ENCODE measurements at places on chromosomes 2 and 18.

DNA sequence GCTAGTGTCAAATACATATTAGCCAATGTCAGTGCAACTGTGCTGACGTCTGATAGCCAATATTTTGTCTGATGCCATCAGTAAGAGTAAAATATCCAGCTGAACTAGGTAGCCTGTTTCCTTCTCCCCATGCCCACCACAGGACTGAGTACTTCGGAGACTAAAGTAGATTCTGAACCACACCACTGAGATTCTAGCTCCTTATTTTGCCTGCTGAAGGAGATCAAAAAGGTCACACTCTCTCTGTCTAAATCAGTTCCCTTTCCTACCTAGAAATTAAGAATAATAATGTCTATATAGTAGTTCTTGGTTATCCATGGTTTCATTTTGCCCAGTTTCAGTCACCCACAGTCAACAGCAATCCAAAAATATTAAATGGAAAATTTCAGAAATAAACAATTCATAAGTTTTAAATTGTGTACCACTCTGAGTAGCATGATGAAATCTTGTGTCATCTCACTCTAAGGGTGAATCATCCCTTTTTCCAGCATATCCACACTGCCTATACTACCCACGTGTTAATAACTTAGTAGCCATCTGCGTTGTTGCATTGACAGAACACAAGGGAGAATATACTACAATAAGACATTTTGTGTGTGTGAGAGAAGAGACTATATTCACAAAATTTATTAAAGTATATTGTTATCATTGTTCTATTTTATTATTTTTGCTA lies 1043.3 kb upstream of the PIK3C3 start:
- DNase-seq, result no peak

GRCh38 chr2:213420828-213421385 lies 136.6 kb downstream of the SPAG16 start:
- DNase-seq, result no peak

DNA sequence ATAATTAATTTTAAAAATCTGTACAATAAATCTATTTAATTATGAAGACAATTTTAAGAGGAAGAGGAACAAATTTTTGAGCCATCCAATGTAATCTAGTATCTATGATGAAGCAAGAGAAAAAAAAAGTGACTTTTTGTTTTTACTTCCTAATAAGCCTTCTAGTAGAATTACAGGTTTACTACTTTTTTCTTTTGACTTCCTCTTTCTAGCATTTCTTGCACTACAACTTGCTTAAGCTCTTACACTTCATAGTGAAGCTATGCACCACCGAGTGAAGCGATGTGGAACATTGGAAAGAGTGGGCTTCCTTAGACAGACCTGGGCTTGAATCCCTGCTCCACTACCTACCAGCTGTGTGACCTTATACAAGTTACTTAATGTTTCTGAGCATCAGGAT lies 2.1 kb downstream of the SERPINB2 start:
- DNase-seq, result no peak

GRCh38 chr2:232647261-232647660 lies 13.9 kb downstream of the EFHD1 start:
- DNase-seq, result no peak

GRCh38 chr18:62106271-62106670 lies 80.6 kb downstream of the PIGN start:
- no peak for DNase-seq

DNA sequence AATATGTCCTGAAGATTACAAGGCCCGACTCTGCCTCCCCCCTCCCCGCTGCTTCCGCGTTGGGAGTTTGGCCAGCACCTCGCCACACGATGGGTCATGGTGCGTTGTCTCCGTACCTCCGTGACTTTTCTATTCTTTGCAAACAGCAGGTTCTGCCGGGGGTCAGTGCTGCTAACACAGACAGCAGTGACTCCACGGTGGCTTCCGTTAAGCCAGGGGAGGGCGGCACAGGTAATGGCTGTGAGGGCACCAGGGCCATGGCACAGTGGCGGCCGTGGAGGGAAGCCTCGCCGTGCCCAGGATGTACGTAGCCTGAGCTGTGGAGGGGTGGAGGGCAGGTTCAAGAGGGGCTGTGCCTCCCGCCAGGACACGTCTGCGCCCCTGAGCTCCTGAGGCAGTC lies 115.5 kb downstream of the NFATC1 start:
- no peak for DNase-seq

DNA sequence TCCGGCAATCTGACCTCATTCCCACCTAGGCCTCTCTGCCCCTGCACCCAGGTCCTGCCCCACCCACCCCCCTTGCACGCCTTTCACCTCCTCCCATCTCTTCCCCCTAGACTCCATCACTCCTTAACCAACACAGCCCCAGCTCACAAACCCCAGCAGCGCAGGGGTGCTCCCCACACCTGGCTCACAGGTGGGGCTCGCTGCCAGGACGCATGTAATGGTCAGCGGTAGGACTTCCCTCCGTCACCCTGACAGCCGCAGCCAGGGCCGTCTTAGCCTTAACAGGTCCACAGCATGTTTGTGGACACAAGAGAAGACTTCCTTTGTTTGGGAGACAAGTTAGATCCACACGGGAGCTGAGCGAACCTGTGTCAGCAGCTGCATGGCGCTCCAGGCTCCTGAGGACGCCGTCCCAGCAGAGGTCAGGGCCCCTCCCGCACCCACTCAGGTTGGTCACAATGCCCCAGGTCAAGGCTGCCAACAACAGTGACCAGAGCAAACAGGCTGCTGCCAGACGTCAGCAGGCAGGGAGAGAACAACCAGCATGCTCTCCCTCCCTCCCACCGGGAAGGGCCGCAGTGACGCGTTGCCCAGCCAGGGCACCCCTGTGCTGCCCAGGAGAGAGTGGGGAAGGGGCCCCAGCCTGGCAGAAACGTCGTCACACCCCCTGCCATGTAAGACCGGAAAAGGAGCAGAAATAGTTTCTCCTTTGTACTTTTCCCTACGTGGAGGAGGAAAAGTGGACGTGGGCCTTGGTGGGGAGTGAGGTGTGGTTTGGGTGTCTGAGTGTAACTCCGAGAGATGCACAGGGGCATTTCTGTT lies 68.0 kb downstream of the PXDN start:
- no peak for DNase-seq

GRCh38 chr2:69641887-69642708 lies 1.4 kb downstream of the AAK1 start:
- DNase-seq, result no peak

- DNase-seq, result no peak
These were observed 57.4 kb downstream of the STK39 start for GRCh38 chr2:168189835-168190569.

- no peak for DNase-seq
These were observed 448.1 kb downstream of the DCDC2C start for GRCh38 chr2:4151521-4151920.

DNA sequence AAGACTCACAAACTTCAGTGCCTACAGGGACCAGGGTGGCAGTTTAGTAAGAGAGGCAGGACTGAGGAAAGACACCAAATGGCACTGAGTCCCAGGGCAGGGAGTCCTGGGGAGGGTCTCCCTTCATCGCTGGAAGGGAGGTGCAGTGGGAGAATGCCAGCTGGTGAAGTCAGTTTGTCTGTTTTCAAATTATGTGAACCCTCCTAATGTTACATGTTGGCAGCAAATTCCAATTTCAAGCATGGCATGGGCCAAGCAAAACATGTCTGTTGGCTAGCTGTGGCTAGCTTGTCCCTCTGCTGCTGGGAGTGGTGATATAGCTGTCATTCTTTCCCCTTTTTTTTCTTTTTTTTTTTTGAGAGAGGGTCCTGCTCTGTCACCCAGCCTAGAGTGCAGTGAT lies 55.9 kb upstream of the HAAO start:
- DNase-seq, result no peak

- DNase-seq, result peak; percentile 52
These were observed 15.5 kb upstream of the RAB10 start for GRCh38 chr2:26018184-26019055.

GRCh38 chr2:55231546-55232083 lies 478 bp downstream of the CLHC1 start:
- no peak for DNase-seq

- no peak for DNase-seq
These were observed 2158.6 kb upstream of the PIK3C3 start for GRCh38 chr18:39796393-39796792.

DNA sequence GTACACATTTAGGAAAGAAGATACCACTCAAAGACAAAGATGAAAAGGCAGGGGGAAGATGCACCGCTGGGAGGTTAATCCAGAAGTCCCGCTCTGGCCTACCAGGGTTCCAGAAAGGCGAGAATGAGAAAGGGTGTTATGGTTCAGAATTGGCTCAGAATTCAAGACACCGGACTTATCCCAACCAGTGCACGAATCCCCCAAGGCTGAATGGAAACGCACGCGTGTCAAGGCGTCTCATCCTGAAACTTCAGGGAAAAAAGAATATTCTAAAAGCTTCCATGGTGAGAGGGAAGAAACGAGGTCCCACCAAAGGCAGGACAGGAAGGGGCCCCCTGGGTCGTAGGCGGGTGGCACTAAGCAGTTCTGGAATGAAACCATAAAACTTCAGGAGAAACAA lies 71.9 kb downstream of the SLC66A2 start:
- DNase-seq, result no peak

DNA sequence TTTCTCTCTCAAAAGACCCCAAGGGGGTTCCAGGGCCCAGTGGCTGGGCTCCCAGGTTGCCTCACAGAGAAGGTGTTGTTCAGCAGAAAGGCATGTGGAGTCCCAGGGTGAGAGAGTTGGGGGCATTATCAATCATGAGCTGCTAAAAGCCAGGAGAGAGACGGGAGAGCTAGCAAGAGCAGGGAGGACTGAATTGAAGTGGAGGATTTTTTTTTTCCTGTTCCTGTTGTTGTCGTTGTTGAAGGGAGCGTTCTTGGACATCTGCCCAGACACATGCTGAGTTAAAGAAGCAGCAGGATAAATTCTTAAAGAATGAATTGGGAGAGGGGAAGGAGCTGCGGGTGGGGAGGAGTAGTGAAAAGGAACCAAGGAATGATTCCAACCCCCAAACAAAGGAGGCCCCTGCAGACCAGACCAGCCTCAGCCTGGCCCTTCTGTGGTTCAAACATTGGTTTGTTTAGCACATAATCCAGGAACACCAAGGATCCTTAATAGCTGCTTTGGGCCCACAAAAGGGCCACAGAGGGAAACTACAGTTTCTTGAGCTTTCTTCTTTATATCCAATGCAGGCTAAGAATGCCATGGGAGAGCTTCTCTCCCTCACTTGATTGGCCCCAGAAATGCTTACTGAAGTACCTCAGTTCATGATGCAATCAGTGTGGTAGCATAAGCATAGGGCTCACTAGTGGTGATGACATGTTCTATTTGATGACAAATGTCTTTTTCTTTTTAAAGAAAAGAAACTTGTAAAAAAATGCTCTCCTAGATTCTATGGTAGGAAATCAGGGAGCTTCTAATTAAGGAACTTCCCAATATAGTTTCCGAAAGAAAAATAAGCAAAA lies 146.0 kb downstream of the SETBP1 start:
- no peak for DNase-seq

GRCh38 chr2:240200230-240201051 lies 60.0 kb upstream of the OTOS start:
- no peak for DNase-seq

DNA sequence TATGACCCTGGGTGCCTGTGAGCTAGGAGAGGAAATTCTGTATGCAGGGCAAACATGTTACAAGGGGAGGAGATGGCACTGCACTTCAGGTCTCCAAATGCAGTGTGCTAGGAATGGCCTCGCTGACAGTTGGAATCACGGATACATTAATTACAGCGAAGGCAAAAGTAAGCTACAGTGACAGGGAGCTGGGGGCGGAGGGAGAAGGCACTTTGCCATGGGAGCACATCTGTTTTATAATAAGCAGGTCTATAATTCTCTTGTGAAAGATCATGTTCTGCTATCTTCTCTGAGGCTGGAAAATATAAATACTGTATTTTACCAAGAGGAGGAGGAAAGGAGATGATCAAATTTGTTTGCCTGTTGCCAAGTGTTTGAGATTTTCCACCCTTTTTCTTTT lies 56.3 kb upstream of the FZD5 start:
- no peak for DNase-seq

DNA sequence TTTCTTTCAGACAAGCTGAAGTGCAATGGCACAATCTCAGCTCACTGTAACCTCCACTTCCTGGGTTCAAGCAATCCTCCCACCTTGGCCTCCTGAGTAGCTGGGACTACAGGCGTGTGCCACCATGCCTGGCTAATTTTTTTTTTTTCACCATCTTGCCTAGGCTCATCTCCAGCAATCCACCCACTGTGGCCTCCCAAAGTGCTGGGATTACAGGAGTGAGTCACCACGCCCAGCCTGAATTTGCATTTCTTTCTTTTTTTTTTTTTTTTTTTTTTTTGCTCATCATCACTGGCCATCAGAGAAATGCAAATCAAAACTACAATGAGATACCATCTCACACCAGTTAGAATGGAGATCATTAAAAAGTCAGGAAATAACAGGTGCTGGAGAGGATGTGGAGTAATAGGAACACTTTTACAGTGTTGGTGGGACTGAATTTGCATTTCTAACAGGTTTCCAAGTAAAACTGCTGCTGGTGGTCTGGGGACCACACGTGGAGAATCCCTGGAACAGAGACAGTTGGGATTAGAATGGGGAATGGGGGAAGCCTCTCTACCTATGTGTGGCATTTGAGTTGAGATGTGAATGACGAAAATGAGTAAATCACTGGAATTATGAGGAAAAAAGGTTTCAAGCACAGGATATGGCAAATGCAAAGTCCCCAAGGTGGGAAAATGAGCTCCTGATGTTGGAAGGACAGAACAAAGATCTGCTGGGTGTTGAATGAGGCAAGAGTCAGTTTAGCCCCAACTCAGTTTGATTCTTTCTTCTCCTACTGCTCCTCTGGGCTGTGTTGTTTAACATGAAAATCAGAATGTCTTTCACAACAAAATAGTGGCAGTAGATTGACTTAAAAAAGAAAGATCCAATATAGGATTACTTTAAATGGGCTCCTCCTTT lies 88.8 kb upstream of the MAP4K4 start:
- no peak for DNase-seq

GRCh38 chr2:119531292-119531691 lies 7.0 kb upstream of the SCTR start:
- no peak for DNase-seq

DNA sequence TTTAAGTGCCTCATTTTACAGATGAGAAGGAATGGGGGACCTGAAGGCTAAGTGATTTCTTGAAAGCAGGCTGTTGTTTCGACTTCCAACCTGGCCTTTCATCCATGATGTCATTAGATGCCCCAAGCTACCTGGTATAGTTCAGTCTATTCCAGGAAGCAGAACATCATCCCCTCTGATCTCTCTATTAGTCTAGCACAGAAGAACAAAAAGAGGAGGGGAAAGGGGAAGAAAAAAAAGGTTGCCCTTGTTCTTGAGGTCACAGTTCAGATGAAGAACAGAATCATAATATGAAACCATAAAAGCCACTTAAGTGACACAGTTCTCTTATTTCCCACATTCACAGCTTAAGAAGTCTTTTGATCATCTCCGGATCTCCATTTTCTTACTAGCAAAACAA lies 386.2 kb upstream of the HNRNPA3 start:
- DNase-seq, result no peak

DNA sequence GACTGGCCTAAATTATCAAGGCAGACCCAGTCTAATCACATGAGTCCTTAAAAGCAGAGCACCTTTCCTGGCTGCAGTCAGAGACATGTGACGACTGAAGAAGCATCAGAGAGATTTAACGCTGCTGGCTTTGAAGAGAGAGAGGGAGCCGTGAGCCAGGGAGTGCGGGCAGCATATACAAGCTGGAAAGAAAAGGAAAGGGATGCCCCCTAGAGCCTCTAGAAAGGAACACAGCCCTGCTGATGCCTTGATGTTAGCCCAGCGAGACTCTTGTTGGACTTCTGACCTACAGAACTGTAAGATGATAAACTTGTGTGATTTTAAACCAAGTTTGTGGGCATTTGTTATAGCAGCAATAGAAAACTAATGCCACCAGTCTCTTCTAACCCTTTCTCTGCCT lies 58.1 kb downstream of the HEATR5B start:
- DNase-seq, result peak; percentile 14

- no peak for DNase-seq
These were observed 67.0 kb downstream of the CDH2 start for GRCh38 chr18:28109781-28110560.

Data from SK-N-SH (cell line).